ENCODE measurements at places on chromosomes 16 and 17.

GRCh38 chr16:11411059-11411550 is 65.8 kb downstream of the RMI2 start:
- H3K4me3 ChIP-seq: no peak overlapping the region
- no peaks in the 10 kb centered on the region for H3K36me3 ChIP-seq
- no peak for DNase-seq
- H3K27ac ChIP-seq: no peak overlapping the region
- peaks cover 6% of the 10 kb centered on the region for H3K27me3 ChIP-seq

- no peak for DNase-seq
- no peak overlapping the region for H3K27ac ChIP-seq
Measured at GRCh38 chr16:81337097-81337496, 22.3 kb downstream of the GAN start.

DNA sequence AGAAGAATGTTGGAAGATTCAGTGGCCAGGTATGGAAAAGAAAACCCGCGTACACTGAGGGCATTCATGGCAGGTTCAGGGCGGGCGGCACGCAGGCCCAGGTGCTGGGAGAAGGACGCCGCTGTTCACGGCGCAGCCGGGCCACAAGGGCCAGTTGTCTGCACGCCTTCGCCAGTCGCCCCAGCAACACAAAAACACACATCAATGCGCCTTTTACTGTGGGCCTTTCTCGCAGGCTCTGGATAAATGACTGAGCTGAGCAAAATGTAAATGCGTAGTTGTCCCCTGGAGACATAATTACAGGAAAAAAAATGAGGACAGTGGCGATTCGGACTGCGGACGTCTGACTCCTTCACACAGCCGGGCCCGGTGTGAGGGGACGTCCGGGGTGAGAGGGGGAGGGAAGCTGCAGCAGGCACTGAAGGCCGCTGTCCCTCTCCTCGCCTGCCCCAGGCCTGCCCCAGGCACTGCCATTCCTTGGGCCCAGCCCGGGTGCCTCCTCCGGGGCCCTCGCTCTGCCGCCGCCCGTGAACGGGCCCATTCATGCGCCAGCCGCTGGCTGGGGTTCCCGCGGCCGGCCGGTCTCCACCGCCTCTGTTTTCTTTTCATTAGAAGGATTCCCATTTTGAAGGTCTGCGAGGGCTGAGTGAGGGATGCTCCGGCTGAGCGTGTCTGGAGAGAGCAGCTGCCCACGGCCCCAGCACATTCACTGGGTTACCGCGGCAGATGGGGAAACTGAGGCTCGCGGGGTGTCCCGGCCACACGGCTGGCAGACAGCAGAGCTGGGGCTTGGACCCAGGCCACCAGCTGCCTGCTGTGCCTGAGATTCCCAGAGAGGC is 6.5 kb upstream of the ZNF469 start:
- no peak for DNase-seq
- no peaks in the 10 kb centered on the region for H3K4me1 ChIP-seq
- no peak overlapping the region for H3K27ac ChIP-seq
- no peaks in the 10 kb centered on the region for H3K36me3 ChIP-seq

DNA sequence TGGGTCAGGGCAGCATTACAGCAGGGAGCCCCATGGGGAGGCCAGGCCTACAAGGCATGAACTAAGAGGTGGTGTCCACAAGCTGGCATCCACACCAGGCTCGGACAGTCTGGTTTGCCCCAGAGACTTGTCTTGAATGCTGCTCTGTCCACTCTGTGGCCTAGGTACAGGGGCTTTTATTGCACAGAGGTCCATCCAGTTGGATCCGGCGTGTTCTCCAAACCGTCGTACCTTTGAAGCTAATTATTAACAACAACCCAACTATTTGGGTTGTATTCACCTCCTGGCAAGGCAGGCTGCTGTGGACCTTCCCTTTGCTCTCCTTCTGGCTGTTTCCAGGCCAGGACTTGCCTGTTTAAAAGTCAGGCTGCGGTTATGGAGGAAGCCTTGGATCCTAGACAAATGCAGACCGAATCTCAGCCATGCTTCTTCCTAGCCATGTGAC is 123.4 kb downstream of the CLEC16A start:
- H3K4me3 ChIP-seq: no peak overlapping the region
- H3K4me1 ChIP-seq: no peaks in the 10 kb centered on the region
- DNase-seq: no peak
- no peaks in the 10 kb centered on the region for H3K27me3 ChIP-seq

Data from naive B cell (primary cell).